Neural crest cell (in vitro differentiated cells): ENCODE measurements at places on chromosomes 7 and 10.

- no peaks in the 10 kb centered on the region for H3K36me3 ChIP-seq
- no peak overlapping the region for H3K27ac ChIP-seq
- H3K4me3 ChIP-seq = no peak overlapping the region
- H3K27me3 ChIP-seq = peaks cover 47% of the 10 kb centered on the region
- DNase-seq = no peak
- H3K4me1 ChIP-seq = peaks cover 5% of the 10 kb centered on the region
Observed at GRCh38 chr10:101273741-101274140, 44.5 kb upstream of the LBX1 start.

DNA sequence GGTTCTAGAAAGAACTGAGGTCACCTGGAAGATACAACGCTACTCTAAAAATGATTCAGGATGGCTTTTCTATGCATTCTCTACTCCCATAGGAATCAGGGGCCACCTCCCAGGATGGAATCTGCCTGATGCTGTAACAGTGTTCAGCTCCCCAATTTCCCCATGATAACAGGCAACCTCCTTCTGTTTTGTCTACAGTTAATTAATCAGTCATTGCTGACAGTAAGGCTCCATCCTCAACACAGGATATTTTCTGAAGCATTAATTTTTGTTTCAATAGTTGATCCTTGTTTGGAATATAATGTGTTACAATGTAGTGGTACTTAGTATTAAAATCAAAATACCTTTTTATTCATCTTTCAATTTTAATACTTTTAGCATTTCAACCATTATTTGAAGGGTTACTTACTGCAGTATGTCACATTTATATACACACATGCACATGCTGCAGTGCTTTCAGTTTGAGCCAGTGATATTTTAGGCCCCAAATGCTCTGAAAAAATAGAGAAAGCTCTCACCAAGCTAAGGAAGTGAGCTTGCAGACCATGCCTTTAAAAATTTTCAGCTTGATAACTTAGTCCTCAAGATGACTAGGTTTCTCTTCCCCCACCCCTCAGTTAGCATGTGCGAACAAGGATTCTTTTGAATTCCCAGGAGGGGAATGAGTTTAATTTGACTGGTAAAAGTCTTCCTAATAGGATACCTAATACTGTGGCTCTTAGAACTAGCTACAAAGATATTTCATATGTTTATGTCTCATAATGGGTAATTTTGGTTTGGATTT lies 592 bp upstream of the PIK3CG start:
- DNase-seq = no peak
- no peak overlapping the region for H3K4me3 ChIP-seq
- H3K36me3 ChIP-seq = no peaks in the 10 kb centered on the region
- peaks cover 5% of the 10 kb centered on the region for H3K4me1 ChIP-seq

DNA sequence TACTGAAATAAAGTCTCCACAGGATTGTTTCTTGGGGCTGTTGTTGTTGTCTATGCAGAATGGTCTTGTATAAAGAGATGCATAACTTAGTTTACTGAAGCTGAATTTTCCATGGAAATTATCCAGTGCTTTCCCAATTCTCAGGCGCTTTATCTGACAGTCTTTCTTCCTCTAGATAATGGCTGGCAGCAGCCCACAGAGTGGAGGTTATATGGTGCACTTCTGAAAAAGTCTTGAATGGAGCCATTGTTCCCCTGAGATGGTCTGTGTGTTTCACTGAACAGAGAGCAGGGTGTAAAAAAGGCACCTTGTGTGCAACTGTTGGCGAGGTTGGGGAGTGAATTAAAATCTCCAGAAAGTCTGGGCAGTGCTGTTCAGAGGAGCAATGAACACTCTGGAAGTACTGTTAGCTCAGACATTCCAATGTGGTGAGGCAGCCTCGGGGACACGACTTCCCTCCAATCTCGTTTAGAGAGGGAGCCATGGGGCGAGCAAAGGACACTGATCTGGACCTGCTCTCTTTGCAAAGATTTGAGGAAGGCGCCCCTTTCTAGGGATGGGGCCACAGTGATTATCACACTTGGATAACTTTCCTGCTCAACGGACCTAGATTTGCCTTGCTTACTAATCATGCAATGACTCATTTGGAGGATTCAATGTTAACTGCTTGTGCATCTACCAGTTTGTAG lies 2.0 kb upstream of the PLCE1 start:
- H3K27ac ChIP-seq = peak overlapping the region; percentile 95
- peaks cover 10% of the 10 kb centered on the region for H3K36me3 ChIP-seq
- peaks cover 46% of the 10 kb centered on the region for H3K4me1 ChIP-seq
- H3K4me3 ChIP-seq = peak overlapping the region; percentile 78

DNA sequence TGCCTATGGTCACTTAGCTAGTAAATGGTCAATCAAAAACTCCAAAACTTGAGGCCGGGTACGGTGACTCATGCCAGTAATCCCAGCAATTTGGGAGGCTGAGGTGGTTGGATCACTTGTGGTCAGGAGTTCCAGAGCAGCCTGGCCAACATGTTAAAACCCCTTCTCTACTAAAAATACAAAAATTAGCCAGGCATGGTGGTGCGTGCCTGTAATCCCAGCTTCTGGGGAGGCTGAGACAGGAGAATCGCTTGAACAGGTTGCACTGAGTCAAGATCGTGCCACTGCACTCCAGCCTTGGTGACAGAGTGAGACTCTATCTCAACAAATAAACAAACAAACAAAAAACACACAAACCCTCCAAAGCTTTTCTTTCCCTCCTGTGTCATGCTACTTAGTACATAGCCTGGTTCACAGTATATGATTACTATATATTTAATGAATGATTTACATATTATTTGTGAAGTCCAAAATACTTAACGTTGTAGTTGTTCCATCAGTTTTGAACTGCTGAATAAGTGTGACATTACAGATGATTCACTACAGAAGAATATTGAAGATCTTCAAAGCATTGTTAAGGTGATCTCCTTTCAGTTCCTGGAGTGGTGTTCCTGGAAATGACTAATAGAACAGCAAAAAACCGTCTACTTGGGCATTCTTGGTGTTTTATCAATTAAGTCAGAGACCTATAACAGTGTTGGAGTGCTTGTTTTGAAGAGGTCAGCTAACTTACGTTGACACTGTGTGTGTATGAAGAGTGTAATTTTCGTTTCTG lies 72.9 kb downstream of the ADK start:
- H3K27me3 ChIP-seq = no peaks in the 10 kb centered on the region
- H3K4me3 ChIP-seq = no peak overlapping the region
- H3K36me3 ChIP-seq = no peaks in the 10 kb centered on the region
- no peaks in the 10 kb centered on the region for H3K4me1 ChIP-seq
- no peak for DNase-seq
- H3K27ac ChIP-seq = no peak overlapping the region

DNA sequence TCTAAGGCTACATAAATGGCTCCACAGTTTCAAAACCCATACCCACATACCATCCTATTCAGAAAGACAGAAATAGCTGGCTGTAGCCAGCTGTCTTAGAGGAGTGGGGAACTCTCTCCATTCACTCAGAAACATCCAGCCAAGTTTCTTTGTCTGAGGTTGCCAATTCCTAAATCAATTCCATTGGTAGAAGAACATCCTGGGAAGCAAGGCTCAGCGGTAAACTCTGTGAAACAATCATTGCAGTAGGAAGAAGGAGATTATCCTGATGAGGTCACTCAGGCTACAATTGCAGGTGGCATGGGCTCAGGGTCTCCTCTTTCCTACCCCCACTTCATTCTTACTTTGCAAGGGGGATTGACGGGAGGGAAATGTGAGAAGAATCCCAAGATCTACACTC lies 154.0 kb downstream of the ETV1 start:
- no peaks in the 10 kb centered on the region for H3K27me3 ChIP-seq
- peaks cover 8% of the 10 kb centered on the region for H3K4me1 ChIP-seq
- no peak overlapping the region for H3K27ac ChIP-seq
- no peaks in the 10 kb centered on the region for H3K36me3 ChIP-seq
- no peak for DNase-seq
- H3K4me3 ChIP-seq = no peak overlapping the region

DNA sequence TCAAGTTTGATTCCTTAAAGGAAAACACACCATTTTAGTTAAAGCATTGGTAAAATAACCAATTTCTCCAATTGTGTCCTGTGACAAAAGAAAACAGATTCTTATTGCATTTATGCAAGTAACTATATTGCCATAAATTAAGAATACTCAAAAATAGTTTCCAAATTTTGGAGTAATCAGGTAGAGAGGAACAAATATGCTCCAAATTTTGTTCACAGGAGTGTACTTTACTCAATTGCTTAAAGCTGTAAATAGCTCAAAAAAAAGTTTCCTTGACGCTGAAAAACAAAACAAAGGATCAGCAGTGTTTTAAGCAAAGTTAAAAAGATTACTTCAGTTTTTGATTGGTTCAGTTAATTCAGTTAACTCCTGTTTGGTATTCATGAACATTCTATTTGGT lies 52.2 kb upstream of the INHBA start:
- H3K27me3 ChIP-seq = no peaks in the 10 kb centered on the region
- peaks cover 8% of the 10 kb centered on the region for H3K36me3 ChIP-seq
- no peak overlapping the region for H3K27ac ChIP-seq
- no peaks in the 10 kb centered on the region for H3K4me1 ChIP-seq

GRCh38 chr10:96287392-96288105 lies 16.2 kb upstream of the BLNK start:
- H3K4me3 ChIP-seq = no peak overlapping the region
- no peaks in the 10 kb centered on the region for H3K36me3 ChIP-seq
- H3K27ac ChIP-seq = no peak overlapping the region
- DNase-seq = no peak
- peaks cover 9% of the 10 kb centered on the region for H3K4me1 ChIP-seq

DNA sequence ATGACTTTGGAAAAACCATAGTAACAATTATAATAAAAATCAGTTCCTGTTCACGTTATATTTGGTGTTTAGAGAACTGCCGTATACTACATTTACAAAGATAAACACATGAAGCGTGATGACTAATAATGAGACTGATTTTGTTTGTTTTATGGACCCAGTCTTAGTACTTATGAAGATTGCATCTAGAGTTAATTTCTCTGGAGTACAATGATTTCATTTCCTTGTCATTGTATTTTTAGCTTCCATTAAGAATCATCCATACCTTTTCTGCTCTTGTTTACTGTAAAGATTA lies 2.9 kb downstream of the RBM20 start:
- peaks cover 78% of the 10 kb centered on the region for H3K27me3 ChIP-seq
- no peak overlapping the region for H3K4me3 ChIP-seq
- H3K4me1 ChIP-seq = peaks cover 22% of the 10 kb centered on the region

- peaks cover 15% of the 10 kb centered on the region for H3K4me1 ChIP-seq
- no peaks in the 10 kb centered on the region for H3K27me3 ChIP-seq
- no peak for DNase-seq
Observed at GRCh38 chr10:10330418-10330817, 687.3 kb upstream of the CELF2 start.

DNA sequence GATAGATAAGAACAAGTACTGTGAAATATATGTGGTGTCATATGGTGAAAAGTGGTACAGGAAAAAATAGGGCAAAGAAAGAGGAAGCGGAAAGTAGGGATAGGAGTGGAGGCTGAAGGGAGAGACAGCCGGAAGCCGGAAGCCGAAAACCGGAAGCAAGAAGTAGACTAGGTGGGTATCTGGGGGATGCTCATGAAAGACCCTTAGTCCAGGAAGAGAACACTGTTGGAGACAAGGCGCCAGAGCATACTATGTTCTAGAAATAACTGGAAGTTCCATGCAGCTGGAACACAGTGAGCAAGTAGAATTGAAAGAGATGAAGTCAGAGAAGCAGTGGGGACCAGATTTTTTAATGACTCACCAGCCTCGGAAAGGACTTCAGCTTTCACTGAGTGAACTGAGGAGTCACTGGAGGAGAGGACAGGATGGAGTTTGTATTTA lies 22.5 kb downstream of the ST8SIA6 start:
- no peak overlapping the region for H3K4me3 ChIP-seq
- H3K27ac ChIP-seq = no peak overlapping the region
- no peak for DNase-seq
- H3K36me3 ChIP-seq = no peaks in the 10 kb centered on the region
- peaks cover 23% of the 10 kb centered on the region for H3K27me3 ChIP-seq
- peaks cover 7% of the 10 kb centered on the region for H3K4me1 ChIP-seq

DNA sequence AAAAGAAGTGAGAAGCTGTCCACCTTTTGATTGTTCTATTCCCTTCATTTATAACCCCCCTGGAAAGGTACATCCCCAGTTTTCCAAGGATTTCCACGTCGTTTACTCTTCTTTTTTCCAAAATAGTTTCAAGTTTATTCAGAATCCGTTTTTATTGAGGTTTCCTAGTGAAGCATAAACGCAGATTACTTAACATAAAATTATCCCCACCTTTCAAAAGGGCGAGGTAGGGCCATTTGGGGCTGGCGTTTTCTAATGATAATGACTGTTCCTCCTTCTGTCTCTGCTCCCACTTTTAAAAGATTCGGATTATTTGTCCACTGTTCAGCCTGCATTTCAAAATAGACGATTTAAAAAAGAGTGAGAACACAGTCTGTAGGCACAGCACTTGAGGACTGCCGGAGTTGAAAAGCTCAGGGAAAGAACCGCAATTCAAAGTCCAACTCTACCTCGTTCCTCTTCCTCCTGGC lies 165.2 kb upstream of the PPP1R3A start:
- H3K4me3 ChIP-seq = peak overlapping the region; percentile 84
- H3K27ac ChIP-seq = no peak overlapping the region
- H3K27me3 ChIP-seq = peaks cover 92% of the 10 kb centered on the region

DNA sequence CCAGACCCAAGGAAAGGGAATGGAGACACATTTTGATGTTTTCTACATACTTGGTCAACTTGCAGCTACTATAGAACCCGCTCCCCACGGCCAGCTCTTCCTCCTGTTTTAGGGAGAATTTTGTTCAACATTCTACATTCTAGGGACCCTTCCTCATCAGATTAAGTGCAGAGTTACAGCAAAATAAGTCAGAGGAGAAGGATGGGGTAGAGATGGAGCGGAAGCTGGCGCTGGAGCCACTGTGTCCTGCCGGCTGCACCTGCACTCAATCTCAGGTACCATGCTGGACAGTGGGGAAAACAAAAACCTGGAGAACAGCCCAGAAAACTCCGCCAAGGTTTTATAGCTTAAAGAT lies 79.4 kb upstream of the EN2 start:
- no peak for DNase-seq
- peaks cover 97% of the 10 kb centered on the region for H3K27me3 ChIP-seq
- H3K4me3 ChIP-seq = no peak overlapping the region
- peaks cover 2% of the 10 kb centered on the region for H3K36me3 ChIP-seq
- H3K27ac ChIP-seq = no peak overlapping the region

GRCh38 chr10:60073781-60074656 lies 167.7 kb upstream of the CCDC6 start:
- no peak overlapping the region for H3K27ac ChIP-seq
- no peaks in the 10 kb centered on the region for H3K27me3 ChIP-seq
- peaks cover 63% of the 10 kb centered on the region for H3K36me3 ChIP-seq
- H3K4me1 ChIP-seq = no peaks in the 10 kb centered on the region
- no peak overlapping the region for H3K4me3 ChIP-seq

GRCh38 chr7:130423501-130424037 lies 17.2 kb downstream of the CEP41 start:
- no peak overlapping the region for H3K4me3 ChIP-seq
- no peaks in the 10 kb centered on the region for H3K27me3 ChIP-seq
- peaks cover 32% of the 10 kb centered on the region for H3K4me1 ChIP-seq
- H3K36me3 ChIP-seq = no peaks in the 10 kb centered on the region
